ENCODE measurements at places on chromosomes 3 and 15.

DNA sequence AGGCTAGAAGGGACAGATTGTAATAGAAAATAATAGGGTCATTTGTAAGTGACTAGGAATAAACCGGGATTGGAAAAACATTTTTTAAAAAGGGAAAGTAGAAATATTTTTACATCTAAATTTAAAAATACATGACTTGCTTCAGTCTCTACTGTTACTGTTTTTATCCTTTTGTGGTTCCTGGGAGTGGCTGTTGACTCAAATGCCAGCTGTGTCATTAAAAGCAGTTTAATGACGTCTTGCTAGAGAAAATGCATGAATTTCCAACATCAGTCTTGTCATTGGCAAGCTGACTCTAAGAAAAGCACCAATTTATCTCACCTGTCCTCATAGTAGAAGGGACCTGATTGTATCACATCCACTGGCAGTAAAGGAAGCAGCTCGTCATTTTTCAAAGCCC is 16.7 kb upstream of the LCMT2 start:
- DNase-seq: no peak

DNA sequence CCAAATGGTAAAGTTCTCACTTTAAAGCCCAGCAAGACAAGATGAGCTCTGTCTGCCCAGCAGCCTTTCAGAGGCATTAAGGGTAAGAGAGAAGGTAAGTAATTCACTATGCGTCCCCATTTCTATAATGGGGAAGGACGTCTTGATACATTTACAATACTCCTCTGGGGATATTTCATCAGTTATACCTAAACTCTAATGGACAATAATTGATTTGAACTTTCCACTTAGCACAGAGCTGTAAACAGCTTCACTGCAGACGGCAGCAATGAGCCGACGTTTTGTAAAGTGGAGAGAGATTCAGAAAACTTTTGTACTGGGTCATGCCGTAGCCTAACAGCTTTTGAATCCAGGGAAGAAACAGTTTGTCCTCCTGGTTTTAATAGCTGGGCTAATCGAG is 127.4 kb downstream of the TIGIT start:
- no peak for DNase-seq

GRCh38 chr3:128895843-128896697 is 16.6 kb downstream of the ACAD9 start:
- DNase-seq: no peak

DNA sequence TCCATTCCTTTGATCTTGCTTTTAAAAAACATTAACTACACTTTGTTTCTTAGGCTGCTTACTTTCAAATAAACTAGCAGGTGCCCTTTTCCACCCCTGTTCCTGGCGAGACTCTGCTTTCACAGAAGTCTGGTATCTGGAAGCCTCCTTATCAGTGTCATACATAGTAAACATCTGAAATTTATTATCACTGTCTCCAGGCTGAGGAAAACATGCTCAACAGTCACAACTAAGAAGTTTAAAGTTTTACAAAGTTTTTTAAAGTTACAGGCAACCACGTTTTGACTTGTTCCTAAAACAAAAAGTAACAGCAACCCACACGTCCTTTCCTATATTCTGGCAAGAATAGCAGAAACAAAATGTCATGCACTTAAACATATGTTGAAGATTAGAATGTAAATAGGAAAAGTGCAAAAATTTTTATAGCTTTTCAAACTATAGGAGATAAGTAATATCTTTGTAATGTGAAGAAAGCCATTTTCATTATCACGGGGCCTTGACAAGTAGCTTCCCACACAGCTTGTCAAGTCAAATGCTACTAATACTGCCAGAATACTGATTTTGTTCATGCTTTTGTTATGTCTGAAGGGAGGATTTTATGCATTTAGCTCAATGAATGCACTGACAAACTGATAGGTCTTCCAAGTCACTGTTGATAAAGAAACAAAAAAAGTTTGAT is 275.2 kb upstream of the KCNMB2 start:
- DNase-seq: no peak

DNA sequence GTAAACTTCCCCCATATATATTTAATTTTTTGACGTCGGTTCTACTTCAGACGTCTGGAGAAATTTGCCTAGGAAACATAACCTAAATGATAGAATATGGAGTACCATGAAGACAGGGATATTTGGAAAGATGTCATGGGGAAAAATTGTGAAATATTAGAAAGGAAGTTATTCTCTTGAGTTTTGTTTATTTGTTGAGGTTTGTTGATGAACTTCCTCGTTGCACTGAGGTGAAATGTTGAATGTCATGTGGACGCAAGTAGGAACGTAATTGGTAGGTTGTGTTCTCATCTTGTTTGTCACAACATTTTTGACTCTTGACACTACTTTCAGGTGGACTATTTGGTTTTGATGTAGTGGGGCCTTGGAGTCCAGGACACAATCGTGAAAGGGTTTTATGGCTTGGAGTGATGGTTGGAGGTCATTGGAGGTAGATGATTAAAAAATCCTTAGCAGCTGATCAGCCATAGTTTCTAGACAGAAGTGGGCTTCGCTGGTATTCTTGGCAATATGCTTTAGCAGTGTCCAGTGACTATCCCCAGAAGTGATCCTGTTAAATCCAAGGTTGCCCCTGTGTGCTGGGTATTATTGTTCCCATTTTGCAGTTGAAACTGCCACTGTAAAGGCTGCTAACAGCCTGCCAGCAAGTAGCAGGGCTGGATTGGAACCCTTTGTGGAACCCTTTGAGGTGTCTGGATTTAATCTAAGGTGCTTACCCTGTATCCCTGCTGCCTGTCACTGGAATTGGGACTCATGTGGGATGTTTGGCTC is 1.5 kb downstream of the ABHD5 start:
- DNase-seq: no peak

DNA sequence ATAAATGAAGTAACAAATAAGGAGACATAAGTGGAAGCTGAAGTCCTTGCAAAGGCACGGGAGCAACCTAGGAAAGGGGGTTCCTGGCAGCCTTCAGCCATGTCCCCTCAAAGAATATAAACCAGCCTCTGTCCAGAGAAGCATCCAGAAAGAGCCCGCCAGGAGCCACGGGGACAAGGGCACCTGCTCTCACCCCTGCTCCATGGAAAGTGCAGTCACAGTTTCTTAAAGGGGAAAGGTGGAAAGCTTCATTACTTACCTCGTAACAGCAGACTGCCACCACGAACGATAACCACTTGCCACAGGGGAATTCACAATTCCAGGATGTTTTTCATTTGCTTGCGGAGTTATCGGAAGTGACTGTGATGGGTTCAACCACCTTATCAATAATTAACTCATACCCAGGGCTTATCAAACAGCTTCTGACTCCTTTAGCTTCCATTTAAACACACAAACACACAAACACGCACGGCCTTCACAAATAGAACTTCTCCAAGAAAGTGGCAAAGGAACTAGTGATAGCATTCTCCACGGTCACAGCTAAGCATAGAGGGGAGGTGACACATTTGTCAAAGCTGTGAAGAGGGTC is 134.2 kb upstream of the IGF1R start:
- DNase-seq: no peak

- DNase-seq: no peak
Observed at GRCh38 chr3:110815008-110815583, 256.5 kb upstream of the NECTIN3 start.

DNA sequence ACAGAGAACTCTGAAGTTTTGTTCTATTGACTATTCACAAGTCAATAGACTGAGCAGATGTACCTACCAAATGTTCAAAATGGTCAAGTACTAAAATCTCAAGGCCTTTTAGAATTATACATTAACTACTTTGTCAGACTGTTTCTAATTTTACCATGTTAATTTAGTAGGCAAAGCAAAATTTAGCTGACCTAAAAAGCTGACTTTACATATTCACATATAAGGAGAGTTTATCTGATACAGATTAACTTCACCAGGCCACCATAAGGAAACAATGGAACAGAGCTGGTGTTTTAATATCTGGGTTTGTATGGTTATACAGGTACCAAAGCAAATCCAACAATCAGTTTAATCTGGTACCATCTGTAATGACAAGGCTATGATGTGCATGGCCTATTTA is 15.9 kb downstream of the GATM start:
- no peak for DNase-seq

GRCh38 chr3:99845999-99846398 is 28.3 kb downstream of the CMSS1 start:
- no peak for DNase-seq

- no peak for DNase-seq
Observed at GRCh38 chr3:151697496-151697895, 36.2 kb upstream of the AADACL2 start.

GRCh38 chr3:134823679-134824078 is 28.6 kb downstream of the EPHB1 start:
- DNase-seq: no peak

GRCh38 chr3:138331143-138331894 is 1.7 kb upstream of the NME9 start:
- DNase-seq: no peak

Measured in activated T-cell treated with anti-CD3 and anti-CD28 coated beads, Interleukin-2, amount 50 U/mL, for 1 hour (primary cell).